Suppressor macrophage treated with lipopolysaccharide for 1 hour (primary cell): ENCODE measurements at places on chromosomes 2 and 18.

DNA sequence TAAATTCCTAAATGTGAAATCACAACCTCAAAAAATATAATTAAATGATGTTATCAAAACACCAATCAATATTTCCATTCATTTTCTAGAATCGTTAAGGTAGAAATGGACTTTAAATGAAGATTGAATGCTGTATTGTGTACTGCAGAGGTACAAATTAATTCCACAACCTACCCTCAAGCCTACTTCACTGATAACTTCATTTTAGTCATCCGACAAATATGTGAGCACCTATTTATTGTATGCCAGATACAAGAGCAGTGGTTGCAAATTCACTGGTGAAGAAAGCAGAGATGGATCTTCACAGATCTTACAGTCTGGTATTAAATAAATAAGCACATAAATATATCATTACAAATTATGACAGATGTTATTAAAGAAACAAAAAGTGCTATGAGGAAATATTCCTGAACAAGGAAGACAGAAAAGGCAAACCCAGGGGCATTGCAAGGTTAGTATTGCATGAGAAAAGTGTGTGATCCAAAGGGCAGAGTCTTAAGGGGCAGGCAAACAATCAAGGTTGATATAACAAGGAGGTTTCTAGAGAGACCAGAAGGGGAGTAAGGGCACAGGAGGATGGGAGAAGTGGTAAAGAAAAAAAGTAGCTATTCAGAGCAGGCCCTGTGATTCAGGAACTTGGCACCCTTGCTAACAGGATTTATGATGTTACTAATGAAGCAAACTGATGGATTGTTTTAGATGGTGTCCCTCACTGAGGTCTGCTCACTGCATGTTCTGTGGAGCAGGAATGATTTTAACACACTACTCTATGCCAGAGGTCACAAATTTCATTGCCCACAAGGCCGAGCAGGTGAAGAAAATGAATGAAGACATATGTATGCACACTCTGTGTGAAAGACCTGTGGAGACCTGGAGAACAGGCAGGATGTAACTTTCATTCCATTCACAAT lies 128.0 kb upstream of the CCDC150 start:
- no peak for DNase-seq

- DNase-seq, result no peak
Measured at GRCh38 chr2:40043641-40044040, 264.6 kb upstream of the THUMPD2 start.

DNA sequence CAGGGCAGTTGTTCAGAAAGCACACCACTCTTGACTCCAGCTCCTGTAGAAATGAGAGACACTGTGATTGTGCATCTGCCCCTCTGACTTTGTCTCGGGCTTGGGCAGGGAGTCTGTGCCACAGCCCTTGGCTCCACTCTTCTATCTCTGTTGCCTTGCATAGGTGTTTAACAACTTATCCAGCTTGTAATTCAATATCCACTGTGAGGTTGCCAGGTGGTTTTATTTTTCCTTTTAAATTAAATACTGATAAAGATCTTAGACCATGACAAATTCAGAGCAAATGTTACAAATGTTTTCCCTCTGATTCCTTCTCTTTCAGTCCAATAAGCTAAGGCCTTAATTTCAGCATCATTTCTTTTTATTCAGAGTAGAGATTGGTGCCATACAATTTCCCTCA lies 421.7 kb downstream of the STK39 start:
- no peak for DNase-seq

- DNase-seq, result peak; percentile 40
Measured at GRCh38 chr2:39140322-39140847, 19.5 kb upstream of the SOS1 start.

DNA sequence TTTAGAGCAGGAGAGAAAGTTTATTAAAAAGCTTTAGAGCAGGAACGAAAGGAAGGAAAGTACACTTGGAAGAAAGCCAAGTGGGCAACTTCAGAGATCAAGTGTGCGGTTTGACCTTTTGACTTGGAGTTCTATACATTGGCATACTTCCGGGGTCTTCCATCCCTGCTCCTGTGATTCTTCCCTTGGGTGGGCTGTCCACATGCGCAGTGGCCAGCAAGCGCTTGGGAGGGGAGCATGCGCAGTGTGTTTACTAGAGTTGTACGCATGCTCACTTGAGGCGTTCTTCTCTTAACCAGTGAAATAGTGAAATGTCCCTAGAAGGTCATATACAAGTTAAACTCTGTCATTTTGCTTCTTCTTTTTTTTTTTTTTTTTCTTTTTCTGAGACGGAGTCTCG lies 56.9 kb upstream of the ZNF532 start:
- no peak for DNase-seq

GRCh38 chr2:199895406-199895805 lies 15.7 kb upstream of the C2orf69 start:
- DNase-seq, result no peak

GRCh38 chr2:108920686-108921085 lies 68.3 kb downstream of the EDAR start:
- no peak for DNase-seq

DNA sequence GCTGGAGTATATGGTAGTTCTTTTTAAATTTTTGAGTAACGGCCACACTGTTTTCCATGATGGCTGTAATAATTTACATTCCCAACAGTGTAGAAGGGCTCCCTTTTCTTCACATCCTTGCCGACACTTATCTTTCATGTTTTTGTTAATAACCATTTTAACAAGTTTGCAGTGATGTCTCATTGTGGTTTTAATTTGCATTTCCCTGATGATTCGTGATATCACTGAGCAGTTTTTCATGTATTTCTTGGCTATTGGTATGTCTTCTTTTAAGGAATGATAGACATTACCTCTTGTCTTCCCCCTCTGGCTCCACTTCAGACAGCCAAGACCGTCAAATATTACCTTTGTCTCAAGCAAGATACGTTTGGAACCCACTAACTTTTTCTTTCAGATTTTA lies 371.1 kb upstream of the NRP2 start:
- DNase-seq, result no peak

DNA sequence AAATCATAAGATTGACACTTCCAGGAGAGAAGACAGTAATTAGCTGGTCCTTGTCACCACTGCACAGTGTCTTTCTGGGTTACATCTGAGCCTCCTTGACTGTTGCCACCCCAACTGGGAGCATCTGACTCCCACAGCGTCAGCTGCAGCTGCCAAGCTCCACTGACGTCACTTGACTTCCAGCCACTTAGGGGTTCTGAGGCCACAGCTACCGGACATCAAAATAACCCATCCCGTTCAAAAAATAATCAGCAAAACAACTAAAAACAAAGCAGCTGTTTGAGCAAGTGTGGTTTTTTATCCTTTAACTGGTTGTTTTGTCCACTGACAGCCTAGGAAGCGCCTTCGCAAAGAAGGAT lies 206.5 kb upstream of the AGAP1 start:
- no peak for DNase-seq

- no peak for DNase-seq
Measured at GRCh38 chr18:69648486-69648885, 247.8 kb downstream of the DOK6 start.

DNA sequence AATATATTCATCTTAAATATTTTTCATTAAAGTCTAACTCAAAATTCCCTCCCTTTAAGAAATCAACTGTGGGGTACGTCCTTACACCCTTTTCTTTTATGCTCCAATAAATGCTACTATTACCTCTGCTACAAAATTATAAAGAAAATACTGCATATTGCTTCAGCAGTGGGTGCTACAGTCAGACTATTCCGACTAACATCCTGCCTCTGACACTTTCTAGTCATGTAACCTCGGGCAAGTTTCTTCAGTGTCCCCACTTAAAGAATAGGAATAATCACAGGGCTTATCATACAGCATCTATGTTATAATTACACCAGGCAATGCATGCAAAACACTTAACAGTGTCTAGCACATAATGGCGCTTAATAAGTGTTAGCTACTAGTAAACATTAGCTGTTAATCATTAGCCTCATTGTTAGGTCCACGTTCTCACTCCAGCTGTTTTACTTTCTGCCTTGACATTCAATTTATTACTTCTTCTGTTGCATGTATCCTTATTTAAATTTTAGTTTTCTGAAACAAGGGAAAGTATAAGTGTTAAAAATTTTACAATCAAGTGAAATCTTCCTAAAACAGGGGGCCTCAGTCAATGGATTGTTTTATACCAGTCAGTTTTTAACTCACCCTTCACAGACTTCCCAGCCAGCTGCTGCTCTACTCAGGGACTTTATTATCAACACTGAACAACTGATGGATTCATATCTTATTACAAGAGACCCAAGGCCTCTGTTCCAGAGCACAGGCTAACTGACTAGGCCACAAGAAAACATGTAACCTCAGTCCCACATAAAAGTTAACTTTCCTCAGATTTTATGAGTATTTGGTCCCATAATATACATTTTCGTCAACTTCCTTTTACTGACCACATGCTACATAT lies 54.0 kb downstream of the CLASP1 start:
- DNase-seq, result no peak

DNA sequence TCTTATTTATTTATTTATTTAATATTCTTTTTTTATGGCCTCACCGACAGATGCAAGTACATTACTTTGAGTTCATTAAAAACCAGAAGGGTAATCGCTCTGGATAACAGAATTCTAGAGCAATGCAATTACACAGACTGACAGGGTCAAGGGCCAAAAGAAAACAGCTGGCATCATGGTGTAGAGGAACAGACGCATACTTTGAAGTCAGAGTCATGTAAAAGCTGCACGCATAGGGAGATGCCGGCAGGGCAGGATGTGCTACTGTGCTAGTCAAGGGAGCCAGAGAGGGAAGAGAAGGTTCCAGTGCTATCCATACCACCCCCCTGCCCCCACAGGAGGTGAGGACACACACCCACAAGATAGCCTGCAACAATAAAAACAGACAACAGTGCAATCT lies 115.2 kb upstream of the TFCP2L1 start:
- no peak for DNase-seq

GRCh38 chr2:233351423-233351822 lies 2.9 kb upstream of the DGKD start:
- peak; percentile 81 for DNase-seq

DNA sequence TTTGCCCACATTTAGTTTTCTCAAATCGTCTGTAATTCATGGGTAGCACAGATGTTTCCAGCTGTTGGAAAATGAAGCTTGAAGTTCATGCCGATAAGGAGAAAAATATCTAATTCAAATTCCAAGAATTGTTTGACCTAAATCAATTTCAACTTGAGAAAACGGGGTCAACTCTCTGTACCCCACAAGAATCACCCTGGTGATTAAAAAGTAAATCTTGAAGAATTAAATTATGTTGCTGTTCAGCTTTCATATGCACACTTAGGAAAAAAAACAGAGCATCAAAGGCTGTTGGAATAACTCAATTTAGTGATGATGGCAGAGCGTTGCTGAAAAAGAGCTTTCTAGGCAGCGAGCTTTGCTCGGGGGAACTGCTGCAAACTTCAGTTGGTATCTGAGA lies 43.0 kb downstream of the SLC4A3 start:
- DNase-seq, result no peak

DNA sequence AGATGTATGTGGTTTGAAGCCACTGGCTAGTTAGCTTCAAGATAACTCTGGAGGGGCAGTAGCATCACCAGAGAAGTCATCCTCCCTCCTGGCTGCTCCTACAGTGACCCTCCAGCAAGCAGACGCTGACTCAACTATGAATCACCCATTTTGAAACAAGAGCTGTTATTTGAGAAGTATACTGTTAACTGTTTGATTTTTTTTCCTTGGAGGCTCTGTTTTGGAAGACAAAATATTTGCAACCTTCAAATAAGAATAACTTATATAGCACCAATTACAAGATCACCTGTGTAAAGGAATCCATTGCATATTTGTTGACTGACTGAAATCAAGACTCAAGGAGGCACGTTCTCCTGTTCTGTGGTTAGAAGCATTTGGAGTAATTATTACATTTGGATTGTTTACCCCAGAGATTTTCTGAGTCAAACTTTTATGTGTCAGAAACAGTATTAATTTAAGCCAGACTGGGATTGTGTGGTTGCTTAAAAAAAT lies 313.8 kb downstream of the MTX2 start:
- peak; percentile 16 for DNase-seq

DNA sequence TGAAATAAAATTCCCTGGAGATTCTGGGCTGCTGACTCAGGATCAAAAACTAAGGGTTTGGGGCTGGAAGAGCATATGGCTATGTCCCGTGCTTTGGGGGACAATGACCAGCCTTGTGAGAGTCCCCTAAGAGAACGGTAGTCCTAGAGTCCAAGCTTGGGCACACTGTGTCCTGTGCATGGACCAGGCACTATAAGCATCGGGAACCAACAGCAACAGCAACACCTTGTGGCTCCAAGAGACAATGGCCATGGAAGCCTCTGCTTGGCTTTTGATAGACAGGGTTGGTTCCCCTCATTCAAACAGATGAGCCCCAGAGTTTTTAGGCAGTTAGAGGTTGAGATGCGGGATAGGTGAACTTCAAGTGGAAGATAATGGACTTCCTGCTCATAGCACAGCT lies 294.4 kb upstream of the CHAC2 start:
- no peak for DNase-seq

DNA sequence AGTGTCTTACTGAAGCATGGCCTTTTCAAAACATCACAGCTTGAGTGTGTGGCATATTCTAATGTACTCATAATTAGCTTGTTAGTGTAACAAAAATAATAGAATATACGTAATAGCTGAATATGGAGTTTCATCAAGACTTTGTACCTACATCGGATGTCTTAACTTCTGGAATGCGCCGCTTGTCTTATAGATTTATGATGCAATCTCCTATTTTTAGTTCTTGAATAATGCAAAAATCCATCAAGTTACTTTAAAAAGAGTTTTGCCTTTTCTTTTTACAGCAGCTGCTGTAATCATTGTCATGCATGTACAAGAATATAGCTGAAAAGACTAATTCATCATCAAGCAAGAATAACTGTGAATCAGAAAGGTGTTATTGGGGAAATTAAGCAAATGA lies 140.7 kb upstream of the SCN7A start:
- no peak for DNase-seq

GRCh38 chr2:240246173-240246820 lies 105.8 kb upstream of the OTOS start:
- DNase-seq, result no peak

GRCh38 chr18:28350821-28351220 lies 173.9 kb upstream of the CDH2 start:
- DNase-seq, result no peak

- DNase-seq, result no peak
Measured at GRCh38 chr2:207317378-207317984, 151.7 kb upstream of the KLF7 start.
